Sciatic nerve (tissue), 2 donors: ENCODE measurements at places on chromosomes 12 and 14. TPM values are rescaled to one million over a fixed set of nuclear protein-coding genes. Genes with fewer than 3 reads are reported as not detected.

The NOVA1 gene
- 40.5 TPM for total RNA-seq

GRCh38 chr14:95313707-95314106, 6.0 kb downstream of the CLMN start:
- peak; percentile 82 for DNase-seq

The GYS2 gene
- total RNA-seq, result 0.27 TPM

DNA sequence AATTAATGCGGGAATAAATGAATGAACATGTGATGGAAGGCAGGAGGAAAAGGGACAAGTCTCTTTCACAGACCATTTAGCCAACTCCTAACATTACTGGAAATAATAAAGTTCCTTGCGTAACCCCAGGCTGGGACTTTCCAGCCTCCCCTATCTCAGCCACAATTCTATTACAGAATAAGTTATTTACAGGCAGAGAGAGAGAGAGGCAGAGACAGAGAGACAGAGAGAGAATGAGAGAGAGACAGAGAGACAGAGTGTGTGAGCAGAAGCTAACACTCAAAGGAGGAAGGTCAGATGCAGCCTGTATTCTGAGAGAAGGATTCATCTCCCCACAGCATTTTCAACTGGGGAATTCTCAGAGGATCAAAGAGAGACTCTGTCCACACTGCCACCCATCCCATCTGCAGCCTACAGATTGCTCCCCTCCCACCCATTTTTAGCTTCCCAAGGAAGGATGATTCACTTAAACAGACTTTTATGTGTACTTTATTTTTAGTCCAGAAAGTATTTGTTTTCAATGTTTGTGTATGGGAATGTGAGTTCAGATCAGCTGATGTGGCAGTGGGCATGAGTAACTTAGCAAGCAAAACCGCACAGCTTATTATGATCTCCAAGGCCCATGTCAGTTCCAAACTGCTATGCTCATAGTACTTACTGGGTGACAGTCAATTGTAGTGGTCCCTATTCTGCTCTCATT, 165.7 kb downstream of the CAND1 start:
- no peak for DNase-seq

- DNase-seq, result no peak
Observed at GRCh38 chr14:28761438-28762291, 4.9 kb upstream of the FOXG1 start.

DNA sequence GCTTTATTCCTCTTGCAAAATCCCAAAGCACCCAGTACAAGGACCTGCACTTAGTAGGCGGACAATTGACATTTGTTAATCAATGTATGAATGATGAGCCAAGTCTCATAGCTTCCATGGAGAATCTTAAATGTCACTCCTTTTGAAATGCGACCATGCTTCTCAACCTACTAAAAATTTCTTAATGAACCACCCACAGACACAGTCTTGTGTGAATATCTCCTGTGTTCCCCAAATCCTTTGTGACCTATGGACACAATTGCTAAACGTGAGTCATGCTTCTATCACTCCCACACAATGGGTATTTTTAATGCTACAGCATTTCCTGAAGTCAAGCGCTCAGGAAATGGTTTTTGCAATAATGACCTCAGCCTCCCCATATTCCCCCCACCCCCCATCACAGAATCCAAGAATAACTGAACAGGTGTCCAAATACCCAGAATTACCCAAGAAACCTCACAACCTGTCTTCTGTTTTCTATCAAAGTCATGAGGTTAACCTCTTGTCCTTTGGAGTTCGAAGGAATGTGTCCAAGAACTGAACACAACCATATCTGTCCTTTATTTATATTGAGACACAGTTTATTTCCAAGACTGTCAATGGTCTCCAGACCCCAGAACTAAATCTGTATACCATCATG, 163.6 kb upstream of the PLEKHG7 start:
- no peak for DNase-seq

GRCh38 chr12:112353393-112353792, 28.8 kb downstream of the HECTD4 start:
- DNase-seq, result no peak

DNA sequence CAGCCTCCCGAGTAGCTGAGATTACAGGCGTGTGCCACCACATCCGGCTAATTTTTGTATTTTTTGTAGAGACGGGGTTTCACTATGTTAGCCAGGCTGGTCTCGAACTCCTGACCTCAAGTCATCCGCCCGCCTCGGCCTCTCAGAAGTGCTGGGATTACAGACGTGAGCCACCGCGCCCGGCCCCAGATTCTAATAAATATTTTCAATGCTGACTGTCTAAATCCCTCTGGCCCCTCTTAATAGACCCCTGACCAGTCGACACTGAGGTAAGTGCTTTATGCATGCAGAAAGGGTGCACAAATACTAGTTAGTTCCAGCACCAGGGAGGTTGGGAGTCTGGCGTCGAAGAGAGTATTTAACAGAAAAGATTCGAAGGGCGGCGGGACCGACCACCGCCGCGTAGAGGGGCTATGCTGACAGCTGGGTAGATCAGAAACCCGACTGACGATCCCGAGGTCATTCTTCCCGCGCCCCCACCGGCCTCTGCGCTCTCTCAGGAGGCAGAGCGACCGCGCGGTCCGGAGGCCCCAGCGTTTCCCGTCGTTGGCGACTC, 1.1 kb upstream of the SPATS2 start:
- DNase-seq, result no peak

The SLC24A4 gene
- total RNA-seq, result 3.6 TPM

DNA sequence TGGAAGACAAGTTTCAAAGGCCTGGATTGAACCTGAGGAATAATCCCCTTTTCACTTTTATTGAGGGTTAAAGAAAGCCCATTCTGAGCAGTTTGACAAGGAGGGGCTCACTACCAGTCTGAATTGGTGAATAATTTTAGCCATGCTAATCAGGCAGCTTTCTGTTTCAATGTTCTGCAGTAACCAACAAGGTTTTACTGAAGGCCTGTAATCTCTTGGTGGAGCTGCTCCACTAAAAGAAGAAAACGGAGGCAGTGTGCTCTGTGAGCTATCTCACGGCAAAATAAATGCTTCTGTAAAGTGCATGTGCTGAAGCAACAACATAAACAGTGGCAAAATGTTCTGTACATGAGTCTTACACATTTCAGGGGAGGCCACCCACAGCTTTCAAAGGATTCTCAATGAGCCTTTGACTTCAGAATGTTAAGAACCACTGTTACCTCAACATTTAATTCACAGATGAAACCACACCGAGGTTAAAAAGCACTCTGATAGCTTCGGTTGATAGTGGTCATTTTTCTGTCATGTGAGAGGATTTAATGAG, 111.2 kb downstream of the LRIG3 start:
- no peak for DNase-seq

- DNase-seq, result no peak
Observed at GRCh38 chr12:9096563-9097176, 19.0 kb downstream of the A2M start.

DNA sequence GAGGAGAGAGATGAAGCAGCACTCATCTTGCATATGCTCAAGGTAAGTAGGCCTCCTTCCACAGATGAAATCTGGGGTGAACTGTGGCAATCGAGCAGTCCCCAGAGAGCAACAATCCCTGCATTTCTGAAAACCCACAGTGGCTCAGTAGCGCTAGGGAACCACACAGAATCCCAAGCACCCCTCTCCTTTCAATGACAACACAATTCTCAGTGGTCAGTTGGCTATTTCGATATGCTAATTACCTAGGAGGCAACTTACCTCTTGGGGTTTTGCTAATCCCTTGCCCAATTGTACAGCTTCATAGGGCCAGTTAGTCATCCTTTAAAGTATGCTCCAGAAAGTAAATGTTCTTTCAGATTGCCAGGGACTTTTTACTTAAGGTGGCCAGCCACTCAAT, 1035.7 kb downstream of the BCL11B start:
- no peak for DNase-seq

The PPHLN1 gene
- 50.8 TPM for total RNA-seq

- no peak for DNase-seq
Observed at GRCh38 chr12:118326991-118327390, 45.7 kb downstream of the TAOK3 start.

The SERPINA3 gene
- total RNA-seq, result 77.1 TPM

GRCh38 chr14:54310151-54310850, 86.5 kb upstream of the CDKN3 start:
- no peak for DNase-seq

The TMEM132C gene
- total RNA-seq, result 13.5 TPM

- DNase-seq, result no peak
Observed at GRCh38 chr12:29534935-29535334, 37.4 kb upstream of the OVCH1 start.

- no peak for DNase-seq
Observed at GRCh38 chr12:27589419-27589818, 65.4 kb downstream of the PPFIBP1 start.

The PLA2G1B gene
- not detected for total RNA-seq

DNA sequence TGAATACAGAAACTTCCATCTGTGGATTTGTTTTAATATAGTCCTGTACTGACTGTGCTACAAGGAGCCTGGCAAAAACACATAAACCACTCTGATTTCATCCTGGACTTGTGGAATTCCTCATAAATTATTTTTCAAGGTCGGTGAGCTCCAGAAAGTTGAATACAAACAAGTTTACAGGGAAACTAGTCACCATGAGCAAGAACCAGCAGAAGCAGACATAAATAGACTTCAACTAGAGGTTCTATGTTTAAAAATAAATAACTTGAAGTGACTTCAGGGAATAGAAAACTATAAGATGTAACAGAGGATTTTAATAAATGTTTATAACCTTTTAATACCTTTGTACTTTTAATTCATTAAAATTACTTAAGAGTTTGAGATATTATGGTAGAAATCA, 63.5 kb downstream of the EFCAB11 start:
- DNase-seq, result no peak

The PTPRB gene
- total RNA-seq, result 40.5 TPM

GRCh38 chr14:96959992-96960391, 162.8 kb downstream of the VRK1 start:
- no peak for DNase-seq

- DNase-seq, result peak; percentile 59
Observed at GRCh38 chr12:114799574-114800487, 115.9 kb upstream of the TBX3 start.

DNA sequence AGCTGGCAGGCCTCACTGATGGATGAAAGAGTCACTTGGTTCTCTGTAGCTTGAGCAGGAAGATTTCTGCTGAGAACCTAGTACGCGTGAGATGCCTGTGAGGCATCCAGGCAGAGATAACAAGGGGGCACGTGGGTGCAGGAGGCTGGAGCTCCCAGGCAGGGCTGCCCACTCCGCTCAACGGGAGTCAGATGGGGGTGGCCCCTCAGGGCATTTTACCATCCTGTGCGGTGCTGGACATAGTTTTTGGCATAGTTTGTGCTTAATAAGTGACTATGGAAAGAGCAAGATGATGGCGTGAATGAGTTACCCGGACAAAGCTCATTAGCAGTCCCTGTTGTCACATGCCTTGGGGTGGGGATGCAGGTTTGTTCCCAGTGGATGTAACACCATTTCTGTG, 182.8 kb downstream of the TSPAN9 start:
- DNase-seq, result no peak
